GM12864 (cell line): ENCODE measurements at places on chromosomes 4 and X.

- DNase-seq = peak; percentile 10
Observed at GRCh38 chr4:174120446-174121295, 162.8 kb downstream of the FBXO8 start.

DNA sequence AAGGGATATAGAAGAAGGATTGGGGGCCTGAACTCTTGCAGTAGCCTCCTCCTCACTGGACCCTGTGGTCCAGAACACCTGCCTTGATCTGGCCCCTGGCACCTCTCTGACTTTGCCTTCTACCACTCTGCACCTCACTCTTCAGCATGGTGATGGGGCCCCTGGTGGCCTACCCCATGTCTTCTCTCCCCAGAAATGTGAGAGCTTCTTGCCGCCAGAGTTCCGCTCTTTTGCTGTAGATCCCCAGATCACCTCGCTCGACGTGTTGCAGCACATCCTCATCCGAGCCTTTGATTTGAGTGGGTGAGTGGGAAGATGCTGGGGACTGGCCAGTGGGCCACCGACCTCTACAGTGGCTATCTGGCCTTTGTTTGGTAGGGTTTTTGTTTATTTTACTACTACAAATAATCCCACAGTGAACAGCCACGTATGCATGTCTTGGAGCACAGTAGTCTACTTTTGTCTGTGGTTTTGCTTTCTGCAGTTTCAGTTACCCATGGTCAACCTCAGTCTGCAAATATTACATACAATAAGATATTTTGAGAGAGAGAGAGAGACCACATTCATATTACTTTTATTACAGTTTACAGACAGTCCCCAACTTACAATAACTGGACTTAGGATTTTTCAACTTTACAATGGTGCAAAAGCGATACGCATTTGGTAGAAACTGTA, 1.8 kb downstream of the TBC1D25 start:
- DNase-seq = peak; percentile 37

GRCh38 chr4:179692222-179692621, 2250.0 kb upstream of the AGA start:
- no peak for DNase-seq

GRCh38 chr4:165839615-165840333, 33.3 kb upstream of the TLL1 start:
- DNase-seq = no peak

DNA sequence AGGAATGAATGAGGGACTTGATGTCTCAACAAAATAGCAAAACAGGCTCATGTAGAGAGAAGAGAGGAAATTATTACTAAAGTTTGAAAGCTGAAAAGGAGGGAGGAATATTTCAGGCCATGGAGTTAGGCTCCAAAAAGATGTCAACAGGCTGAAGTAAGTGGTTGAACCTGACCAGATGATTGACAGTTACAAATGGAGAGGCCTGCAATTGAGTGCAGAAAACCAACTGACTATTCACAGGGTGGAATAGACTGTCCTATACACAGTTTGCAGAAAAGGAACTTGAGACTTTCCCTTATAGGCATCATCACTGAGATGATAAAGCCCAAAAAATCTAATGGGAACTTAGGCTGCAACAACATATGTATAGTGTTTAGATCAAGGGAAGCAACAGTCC, 233.3 kb downstream of the AR start:
- no peak for DNase-seq

GRCh38 chrX:53089224-53089842, 4.6 kb upstream of the KANTR start:
- DNase-seq = no peak

GRCh38 chrX:115576676-115577075, 15.7 kb downstream of the PLS3 start:
- DNase-seq = no peak

DNA sequence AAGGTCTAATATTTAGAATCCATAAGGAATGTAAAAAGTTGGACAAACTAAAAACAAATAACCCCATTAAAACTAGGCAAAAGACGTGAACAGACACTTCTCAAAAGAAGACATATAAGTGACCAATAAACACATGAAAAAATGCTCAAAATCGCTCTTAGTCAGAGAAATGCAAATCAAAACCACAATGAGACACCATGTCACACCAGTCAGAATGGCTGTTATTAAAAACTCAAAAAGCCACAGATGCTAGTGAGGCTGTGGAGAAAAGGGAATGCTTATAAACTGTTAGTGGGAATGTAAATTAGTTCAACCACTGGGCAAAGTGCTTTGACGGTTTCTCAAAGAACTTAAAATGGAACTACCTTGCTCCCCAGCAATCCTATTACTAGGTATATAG, 674.3 kb upstream of the MAGEB2 start:
- no peak for DNase-seq
